Omental fat pad (tissue), 4 donors: ENCODE measurements at places on chromosomes 13 and 19. TPM values are rescaled to one million over a fixed set of nuclear protein-coding genes. Genes with fewer than 3 reads are reported as not detected.

DNA sequence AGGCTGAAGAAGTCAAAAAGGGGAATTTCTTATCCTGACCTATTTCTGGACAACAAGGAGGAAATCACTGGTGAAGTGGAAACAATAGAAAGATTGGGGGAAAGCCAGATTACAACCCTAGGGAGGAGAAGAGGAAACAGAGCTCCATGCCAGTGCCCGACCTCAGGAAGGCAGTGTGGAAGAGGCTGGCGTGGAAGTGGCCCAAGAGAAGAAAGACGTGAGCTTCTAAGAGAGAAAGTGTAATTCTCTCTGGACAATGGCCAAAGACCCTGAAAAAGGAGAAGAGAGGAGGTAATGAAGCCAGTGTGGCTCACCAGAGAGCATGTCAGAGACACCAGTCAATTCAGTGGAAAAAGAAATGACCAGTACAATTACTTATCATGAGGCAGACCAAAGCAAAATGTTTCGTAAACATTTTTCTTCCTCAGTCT is 52.6 kb upstream of the URAD start:
- no peak for DNase-seq

DNA sequence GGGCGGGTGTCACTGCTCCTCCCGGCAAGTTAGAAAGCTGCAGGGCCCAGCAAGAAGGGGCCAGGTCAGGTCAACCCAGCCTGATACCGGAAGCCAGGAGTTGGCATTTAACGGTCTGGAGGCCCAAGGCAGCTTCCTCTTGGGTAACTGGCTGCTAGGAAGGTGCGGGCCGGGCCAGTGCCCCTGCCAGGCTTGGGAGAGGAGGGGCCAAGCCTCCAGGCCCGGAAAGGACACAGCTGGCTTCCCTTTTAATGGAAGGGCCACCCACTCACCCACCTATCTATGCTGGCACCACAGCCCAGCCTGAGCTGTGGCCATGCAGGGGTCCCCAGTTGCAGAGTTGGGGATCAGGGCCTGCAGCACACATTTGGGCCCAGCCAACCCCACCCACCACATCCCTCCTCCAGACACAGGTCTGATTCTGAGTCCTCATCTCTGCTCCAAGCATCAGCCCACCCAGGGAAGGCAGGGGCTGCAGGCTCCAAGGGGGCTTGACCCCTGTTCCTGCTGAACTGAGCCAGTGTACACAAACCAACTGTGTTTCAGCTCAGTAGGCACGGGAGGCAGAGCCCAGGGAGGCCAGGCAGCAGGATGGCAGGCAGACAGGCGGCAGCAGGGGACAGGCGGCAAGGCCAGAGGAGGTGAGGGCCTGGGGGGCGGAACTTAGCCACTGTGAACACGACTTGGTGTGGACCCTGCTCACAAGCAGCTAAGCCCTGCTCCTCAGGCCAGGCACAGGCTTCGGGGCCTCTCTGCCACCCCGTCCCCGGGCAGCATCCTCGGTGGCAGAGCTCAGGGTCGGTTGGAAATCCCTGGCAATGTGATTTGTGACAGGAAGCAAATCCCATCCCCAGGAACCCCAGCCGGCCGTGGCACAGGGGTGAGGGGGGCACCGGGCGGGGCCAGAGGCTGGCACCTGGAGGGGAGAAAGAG is 40.8 kb downstream of the ZSWIM4 start:
- DNase-seq, result no peak

- DNase-seq, result no peak
Observed at GRCh38 chr13:52830946-52831345, 17.5 kb downstream of the PCDH8 start.

- no peak for DNase-seq
Observed at GRCh38 chr13:31111136-31111535, 50.6 kb downstream of the HSPH1 start.

DNA sequence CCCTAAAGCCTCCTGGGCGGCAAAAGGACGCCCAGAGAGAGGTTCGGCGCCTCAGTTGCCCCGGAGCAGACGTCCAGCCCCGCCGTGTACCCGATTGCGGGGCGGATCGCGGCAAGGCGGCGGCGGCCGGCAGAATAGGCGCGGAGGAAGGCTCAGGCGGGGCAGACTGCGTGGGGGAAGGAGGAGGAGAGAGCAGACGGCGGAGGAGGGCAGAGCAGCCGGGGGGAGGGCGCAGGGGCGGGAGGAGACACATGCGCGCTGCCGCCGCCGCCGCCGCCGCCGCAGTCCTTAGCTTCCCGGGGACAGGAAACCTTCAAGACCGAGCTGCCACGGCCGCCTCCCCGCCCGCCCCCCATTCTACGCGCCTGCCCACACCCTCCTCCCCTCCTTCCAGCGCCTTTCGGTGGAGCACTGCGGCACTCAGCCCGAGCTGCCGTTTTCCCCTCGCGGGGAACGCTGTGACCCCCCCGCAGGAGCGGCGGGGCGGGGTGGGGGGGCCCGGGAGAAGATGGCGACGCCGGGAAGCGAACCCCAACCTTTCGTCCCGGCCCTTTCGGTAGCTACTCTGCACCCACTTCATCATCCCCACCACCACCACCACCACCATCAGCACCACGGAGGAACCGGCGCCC is at the start of gene LRCH1:
LRCH1 (plus strand) TSS at position 282 of the 632 bp plus-strand sequence; CDS start at position 509, 227 bp downstream.
- DNase-seq, result peak; percentile 48

- DNase-seq, result no peak
Observed at GRCh38 chr13:90427322-90428272, 919.9 kb upstream of the MIR17HG start.

DNA sequence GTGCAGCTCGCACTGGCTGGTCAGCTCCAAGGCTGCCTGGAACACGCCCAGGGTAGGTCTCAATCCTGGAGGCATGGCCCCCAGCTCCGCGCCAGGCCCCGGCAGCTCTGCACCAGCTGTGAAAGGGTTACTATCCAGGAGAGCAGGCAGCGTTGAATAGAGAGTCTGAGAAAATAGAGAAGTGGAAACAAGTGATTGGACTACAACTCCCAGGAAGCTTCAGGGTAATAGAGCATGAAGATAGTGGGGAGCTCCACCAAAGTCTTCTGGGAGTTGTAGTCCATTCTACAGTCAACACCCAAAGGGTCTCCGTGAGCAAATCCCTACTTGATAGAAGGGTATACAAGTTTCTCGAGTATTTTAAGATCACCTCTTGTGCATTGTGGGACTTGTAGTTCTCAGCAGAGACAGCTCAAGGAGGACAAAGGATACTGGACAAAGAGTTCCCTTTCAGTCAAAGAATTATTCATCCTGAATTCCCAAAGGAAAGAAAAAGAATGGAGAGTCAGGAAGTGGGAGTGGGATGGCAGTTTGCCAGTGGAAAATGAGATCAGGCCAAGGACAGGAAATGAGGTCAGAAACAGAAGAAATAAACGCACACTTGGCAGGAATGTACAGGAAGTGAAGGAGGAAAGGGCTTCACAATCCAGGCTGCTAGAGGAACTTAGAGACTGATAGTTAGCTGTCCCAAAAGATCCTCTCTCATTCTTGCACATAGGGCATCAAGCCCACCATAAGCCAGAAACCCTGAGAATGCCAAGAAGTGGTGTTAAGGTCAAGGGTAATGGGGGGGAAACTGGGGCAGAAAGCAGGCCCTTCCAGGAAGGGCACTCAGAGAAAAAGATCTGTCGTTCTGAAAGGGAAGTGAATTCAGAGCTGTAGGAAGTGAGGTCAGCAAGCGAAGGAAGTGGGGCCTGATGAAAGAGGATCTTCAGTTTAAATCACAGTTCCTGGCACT is 5.5 kb upstream of the MAMSTR start:
- DNase-seq, result no peak

DNA sequence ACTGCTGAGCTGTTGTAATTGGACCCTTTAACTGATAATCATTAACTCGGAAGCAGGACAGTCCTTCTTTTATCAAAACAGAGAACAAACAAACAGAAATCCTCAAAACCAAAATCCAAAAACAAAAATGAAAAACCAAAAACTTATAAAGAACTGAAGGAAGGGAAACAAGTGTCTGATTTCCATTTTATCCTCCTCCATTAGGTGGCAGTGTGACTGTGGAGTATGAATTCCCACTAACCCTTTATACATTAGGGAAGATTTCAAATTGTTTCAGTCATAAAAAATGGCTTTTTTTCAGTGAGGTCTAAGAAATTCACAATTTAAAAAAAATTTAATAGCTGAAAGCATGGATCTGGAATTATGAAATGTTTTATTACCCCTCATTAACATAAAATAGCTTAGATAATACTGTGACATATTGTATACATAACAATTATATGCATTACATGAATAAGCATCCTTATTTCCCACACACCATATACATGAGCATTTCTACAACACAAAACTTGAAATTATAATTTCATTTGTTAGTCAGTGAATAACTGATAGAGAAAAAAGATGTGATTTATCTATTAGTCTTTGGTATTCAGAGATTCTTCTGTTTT is 1074.3 kb upstream of the PCDH9 start:
- no peak for DNase-seq

GRCh38 chr13:24664726-24665409 is 15.3 kb upstream of the ATP12A start:
- DNase-seq, result no peak

- DNase-seq, result no peak
Observed at GRCh38 chr19:9456018-9456689, 20.8 kb upstream of the ZNF266 start.

- DNase-seq, result no peak
Observed at GRCh38 chr19:13430790-13431582, 75.3 kb downstream of the CACNA1A start.

GRCh38 chr13:59880468-59880867 is 283.3 kb downstream of the DIAPH3 start:
- DNase-seq, result no peak

GRCh38 chr19:7500811-7501450 is 12.1 kb upstream of the PEX11G start:
- DNase-seq, result no peak

DNA sequence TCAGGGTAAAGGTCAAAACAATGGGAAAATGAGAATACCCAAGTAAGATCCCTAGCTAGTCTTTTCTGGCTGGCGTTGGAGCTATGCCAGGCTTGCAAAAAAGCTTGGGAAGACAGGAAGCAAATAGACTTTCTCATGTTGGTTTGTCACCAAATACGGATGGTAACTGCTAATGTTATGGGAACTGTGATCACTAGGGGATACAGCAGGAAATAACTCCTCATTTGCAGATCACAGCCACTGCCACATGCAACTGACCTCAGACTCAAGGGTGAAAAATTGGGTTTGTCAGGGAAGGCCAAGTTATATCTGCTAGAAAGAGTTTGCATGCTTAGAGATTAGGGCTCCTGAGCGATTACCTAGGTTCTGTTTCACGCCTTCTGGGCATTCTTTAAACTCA is 162.9 kb downstream of the NHLRC3 start:
- DNase-seq, result no peak

DNA sequence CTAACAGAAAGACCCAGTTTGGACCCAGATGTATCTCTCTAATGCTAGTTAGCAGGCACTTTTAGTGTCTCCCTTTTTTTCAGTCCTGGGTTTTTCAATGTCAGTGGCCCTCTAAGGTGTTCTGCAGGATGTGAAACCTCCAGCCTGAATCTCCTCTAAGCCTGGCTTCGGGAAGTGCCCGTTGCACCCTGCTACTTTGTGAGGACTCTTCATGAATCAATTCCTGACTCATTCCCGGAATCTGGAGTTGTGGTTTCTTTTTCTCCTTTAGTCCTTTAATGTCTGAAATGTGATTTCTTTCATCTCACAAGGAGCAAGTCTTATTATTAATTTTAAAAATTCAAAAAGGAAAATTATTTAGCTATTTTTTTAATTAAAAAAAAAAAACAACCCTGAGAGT is 116.0 kb downstream of the ZNF536 start:
- DNase-seq, result no peak

- no peak for DNase-seq
Observed at GRCh38 chr13:23160638-23161480, 19.9 kb upstream of the SGCG start.

DNA sequence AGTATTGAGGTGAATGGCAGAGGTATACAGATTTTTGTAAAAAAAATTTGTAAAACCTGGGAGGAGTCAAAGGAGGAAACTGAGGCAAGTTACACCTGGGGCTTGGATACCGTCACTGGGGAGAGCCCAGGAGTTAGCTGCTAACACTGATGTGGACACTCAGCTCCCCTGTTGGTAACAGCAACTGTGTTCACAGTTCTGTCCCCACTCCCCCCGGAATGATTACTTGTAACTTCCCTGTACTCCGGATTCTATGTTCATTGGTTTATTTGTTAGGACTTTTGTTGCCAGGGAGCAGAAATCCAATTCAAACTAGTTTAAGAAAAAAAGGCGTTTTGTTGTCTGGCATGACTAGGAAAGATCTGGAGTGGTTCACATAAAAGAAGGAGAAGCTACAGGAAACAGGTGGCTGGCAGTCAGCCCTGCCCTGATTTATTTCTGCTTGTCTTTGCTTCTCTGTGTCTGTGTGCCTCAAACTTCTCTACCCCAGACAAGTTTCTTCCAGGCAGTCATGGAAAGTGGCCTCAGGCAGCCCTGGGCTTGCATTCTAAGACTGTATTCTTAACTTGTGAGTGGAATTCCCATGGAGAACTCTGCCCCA is 2.3 kb upstream of the GPR12 start:
- no peak for DNase-seq

DNA sequence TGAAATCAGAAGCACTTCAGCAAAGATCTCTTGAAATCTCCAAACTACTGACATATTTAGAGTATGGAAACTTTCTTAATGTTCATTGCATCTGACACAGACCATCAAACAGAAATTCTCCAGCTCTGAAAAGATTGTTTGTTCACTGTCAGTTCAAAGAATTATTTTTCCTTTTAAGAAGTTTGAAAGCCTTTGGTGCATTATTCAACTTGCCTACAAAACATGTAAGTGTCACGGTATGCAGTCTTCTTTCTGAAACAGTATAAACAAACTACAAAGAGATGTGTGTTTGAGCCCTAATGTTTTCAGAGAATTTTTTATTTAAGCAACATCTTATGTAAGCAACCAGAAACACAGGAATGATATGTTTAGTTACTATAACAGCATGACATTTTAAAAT is 125.4 kb downstream of the FGF14 start:
- no peak for DNase-seq

DNA sequence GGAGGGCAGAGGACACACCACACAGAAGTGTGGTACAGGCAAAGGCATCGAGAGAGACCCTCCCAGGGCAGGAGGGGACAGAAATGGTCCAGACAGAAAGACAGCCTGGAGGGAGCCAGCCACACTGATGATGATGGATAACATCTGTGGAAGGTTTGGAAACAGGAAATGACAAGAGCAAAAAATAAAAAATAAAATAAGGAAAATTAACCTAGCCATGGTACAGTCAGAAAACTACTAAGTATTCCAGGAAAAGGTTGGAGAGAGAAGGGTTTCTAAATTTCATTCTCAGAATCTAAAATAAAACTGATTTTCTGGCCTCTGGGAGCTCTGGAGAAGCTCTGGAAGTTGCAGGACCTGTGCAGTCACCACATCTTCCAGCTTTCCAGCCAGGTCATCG is 115.2 kb upstream of the VSTM2B start:
- no peak for DNase-seq

The VASP gene
- 132 TPM for total RNA-seq

The NLRP8 gene
- total RNA-seq, result not detected

The CBY2 gene
- total RNA-seq, result not detected

The EHD2 gene
- 93.5 TPM for total RNA-seq

The PLIN4 gene
- total RNA-seq, result 358 TPM

The FPR3 gene
- 10.2 TPM for total RNA-seq

The FIZ1 gene
- 5.2 TPM for total RNA-seq

The PSG11 gene
- not detected for total RNA-seq

The RFX1 gene
- 7.6 TPM for total RNA-seq

The IGSF23 gene
- total RNA-seq, result not detected

The GMIP gene
- 47.3 TPM for total RNA-seq

The IGFL1 gene
- total RNA-seq, result not detected

The ZNF568 gene
- total RNA-seq, result 6.0 TPM

The CYP2A6 gene
- total RNA-seq, result not detected
